ENCODE measurements at places on chromosomes 11 and 22.

- no peak for DNase-seq
Measured at GRCh38 chr11:34214961-34215805, 109.8 kb downstream of the NAT10 start.

GRCh38 chr11:12214751-12215150 is 104.4 kb downstream of the MICAL2 start:
- DNase-seq = no peak

GRCh38 chr11:41483956-41484355 is 24.5 kb upstream of the LRRC4C start:
- DNase-seq = no peak

DNA sequence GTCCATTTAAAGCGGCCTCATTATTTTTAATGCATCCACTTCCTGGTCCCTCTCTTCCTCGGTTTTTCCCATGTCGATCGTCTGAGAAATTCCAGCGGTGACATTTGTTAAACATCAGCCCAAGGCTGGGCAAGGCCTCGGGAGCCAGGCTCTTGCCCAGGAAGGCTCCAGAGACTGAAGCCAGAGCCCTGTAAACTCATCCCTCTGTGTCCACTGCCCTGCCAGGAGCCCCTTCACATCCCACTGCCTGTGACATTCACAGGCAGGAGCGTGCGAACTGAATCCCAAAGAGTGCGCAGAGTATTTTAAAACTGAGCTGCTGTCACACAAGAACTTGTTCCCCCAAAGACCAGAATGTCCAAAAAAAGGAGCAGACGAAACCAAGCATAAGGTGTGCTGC is 56.5 kb upstream of the ANO1 start:
- DNase-seq = no peak

- no peak for DNase-seq
Measured at GRCh38 chr11:66889960-66890359, 33.1 kb downstream of the LRFN4 start.

DNA sequence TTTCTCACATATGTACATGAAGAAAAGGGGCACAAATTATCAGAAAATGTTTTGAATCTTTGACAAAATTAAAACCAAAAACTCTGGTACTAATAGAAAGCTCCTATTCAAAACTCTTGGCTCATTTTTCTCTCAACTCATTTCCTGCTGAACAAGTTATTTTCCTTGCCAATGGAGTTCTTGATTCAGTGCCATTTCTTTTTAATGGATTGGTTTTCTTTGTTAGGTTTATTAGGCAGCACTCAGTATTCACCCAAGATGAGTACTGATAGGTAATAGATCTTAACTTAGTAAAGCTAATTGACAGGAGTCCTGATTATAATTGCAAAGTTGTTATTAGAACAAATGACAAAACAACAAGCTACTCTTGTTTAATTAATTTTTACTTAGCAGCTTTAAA is 279.4 kb upstream of the PDGFD start:
- no peak for DNase-seq

GRCh38 chr22:39471381-39472141 is 14.7 kb downstream of the MGAT3 start:
- DNase-seq = no peak

GRCh38 chr11:61747192-61747966 is 5.1 kb upstream of the MYRF start:
- no peak for DNase-seq

DNA sequence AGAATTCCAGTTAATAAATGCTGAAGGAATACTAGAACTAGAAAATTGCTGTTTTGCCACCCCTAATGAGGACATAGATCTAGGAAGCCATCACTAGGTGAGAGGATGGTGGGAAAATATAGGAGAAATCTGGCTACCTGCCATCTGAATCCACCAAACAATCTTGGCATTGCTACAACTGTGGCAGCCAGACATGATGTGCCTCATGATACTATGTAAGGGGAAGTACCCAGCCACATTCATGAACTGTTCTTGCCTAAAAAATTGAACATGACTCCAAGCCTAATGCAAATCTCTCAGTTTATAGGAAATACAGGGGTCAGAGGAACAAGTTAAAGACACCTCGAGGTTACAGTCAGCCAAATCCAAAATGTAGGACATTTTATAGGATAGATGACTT is 72.8 kb downstream of the SFI1 start:
- no peak for DNase-seq

DNA sequence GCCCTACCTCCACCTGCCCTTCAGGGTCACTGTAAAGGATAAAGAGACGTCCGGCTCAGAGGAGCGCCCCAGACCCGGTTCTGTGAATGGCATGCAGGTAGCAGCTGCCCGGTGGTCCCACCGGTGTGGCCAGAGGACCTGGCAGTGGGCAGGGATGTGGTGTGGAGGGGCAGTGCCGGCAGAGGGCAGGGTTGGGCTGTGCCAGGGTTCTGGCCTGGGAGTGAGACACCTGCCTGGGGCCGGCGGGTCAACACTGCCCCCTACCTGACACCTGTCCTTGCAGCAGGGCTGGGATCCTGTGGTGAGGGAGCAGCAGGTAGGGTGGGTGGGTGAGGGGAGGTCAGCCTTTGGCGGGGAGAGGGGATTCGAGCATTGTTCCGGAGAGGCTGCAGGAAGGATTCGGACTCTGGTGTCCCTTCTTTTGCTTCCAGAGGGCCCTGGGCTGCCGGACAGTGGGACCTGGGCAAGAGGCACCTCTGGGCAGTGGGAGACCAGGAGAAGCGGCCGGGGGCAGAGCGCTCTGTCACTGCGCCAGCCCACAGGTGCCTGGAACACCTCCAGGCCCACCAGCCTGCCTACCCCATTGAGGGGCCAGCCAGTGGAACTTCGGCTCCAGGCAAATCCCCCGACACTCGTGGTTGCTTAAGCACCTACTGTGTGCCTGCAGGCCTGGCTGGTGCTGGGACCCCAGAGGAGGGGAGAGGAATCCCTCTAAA is 1.6 kb upstream of the PHLDA2 start:
- DNase-seq = no peak

GRCh38 chr11:77886401-77886800 is 65.5 kb downstream of the AAMDC start:
- no peak for DNase-seq

DNA sequence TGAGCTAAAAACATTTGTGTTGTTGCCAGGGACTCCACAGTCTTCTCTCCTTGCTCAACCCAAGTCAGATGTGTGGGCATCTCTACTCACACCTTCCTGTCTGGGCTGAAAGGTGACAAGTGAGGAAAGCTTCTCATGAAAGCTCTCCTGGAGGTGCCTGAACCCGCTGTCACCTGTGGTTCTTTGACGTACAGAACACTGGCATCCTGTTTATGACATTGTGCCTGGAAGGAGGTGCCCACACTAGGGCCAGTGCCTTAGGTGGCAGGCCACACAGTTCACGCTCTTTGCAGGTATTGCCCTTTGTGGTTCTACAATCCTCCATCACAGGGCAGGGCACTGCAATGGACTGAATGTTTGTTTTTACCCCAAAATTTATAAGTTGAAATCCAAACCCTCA is 108.5 kb downstream of the CD44 start:
- DNase-seq = no peak

GRCh38 chr22:22536515-22536914 is 16.4 kb upstream of the ZNF280A start:
- DNase-seq = no peak

GRCh38 chr11:13680501-13681264 is 12.2 kb downstream of the FAR1 start:
- DNase-seq = no peak

- DNase-seq = no peak
Measured at GRCh38 chr11:702462-703461, 3.3 kb upstream of the EPS8L2 start.

DNA sequence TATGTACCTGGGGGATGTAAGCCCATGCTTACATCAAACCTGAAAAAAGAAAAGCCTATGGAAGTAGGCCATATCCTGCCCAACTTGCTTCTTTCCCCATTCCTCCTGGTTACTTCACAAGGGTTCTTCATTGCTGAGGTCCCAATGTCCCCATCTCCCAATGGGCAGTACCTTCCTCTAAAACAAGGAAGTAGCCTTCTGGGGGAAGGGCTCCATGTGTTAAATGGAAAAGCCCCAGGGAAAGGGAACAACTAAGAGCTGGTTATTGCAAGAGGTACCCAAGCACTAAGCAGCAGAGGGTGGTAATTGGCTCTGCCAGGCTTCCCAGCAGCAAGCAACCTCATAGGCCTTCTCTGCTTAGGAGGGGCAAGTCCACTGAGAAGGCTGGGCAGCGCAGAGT is 11.3 kb downstream of the TMEM216 start:
- DNase-seq = no peak

DNA sequence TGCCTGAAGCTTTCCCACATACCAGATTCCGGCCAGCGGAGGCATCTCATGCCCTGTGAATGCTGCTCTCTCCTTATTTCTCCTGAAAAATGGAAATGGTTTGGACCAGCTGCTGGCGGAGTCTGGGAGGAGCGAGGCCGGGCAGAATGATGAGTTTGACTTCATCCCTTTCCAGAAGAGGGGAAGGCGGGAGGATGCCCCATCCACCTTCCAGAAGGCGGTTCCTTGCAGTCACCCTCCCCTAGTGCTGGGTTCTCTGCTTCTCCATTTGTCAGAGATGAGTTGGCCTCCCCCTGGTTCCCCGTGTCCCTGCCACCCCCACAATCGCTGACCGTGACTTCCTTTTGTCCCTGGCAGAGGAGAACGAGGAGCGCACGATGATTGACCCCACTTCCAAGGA is 75.6 kb downstream of the PARVB start:
- no peak for DNase-seq

GRCh38 chr11:64633555-64634159 is 42.6 kb downstream of the SLC22A12 start:
- DNase-seq = no peak

- DNase-seq = no peak
Measured at GRCh38 chr11:61585115-61585514, 4.2 kb upstream of the SYT7 start.

DNA sequence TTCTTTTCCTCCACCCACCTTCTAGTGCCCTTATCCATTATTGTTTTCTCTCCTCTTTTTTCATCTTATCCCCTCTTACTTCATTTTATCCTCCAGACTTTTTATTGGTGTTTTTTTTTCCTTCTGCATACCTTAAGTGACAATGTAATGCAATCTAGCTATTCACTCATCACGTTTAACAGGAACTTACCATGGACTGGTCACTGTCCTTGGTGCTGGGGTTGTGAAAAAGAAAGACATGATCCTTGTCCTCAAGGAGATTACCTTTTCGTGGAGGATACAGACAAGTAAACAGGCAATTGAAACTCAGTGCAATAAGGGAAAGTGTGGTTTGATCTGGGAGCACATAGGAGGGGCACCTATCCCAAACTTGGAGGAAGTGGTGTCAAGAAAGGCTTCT is 20.7 kb downstream of the SYT9 start:
- DNase-seq = no peak

DNA sequence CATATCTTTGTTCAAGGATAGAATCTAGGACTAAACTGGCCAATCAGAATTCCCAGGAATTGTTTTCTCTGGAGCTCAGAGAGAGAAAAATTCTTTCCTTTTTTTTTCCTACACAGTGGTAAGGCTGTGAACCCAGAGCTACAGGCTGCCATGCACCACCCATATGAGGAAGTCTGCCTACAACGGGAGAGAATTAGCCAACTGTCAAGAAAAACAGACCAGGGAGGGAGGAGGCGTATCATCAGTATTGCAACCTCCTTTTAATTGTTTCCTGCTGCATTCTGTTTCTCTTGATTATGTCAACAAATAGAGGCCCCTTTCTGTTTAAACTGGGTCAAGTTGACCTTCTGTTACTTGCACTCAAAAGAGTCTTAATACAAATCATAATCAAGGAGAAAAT is 176.5 kb upstream of the UBASH3B start:
- DNase-seq = no peak

DNA sequence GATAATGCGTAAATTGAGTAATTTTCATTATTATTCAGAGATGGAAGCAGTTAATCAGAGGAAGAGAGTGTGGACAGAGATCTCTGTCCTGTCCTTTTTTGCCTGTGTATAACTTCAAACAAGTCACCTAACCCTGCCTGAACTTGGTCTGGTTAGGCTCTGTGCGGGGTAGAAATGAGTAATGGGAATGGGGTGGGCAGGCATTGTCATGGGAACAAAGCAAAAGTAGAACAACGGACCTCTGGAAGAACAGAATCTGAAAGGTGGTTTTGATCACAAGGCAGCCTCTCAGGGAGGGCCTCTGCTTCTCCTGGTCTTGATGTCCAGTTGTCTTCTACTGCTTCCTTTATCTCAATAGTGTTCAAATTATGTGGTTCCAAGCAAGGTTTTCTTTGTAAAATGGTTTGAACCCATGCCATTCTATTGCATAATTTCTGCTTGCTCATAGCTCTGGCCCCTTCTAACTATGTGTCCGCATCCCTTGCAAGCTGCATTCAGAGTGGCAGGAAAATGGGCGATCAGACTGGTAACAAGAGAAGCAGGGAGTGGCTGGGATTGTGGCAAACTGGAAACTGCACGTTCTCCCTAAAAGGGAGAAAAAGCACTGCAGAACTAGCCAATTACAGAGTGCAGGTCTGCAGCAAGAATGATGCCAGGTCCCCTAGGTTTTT is 76.1 kb downstream of the PRR5L start:
- DNase-seq = no peak

- no peak for DNase-seq
Measured at GRCh38 chr22:36352803-36353507, 34.8 kb downstream of the MYH9 start.

GRCh38 chr11:83521647-83522596 is 235.8 kb upstream of the CCDC90B start:
- no peak for DNase-seq

DNA sequence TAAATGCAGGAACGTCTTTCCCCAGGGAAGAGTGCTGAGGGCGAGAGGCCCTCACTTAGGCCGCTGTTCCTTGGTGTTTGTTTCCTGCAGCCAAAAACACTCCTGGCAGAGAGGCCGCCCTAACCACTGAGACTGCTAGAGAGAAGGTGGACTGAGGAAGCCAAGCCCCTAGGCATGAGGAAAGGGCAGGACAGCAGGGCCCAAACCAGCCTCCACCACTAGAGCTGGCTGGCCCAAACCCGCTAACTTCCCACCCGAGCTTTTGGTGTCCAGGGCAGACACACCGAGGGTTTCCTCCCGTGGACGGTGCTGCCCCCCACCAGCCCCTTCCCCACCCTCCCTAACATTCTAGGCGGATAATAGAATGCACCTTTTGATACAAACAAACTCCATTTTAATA is 6.0 kb downstream of the FGF19 start:
- no peak for DNase-seq

GRCh38 chr11:96337541-96338431 is 5.2 kb downstream of the MAML2 start:
- DNase-seq = no peak

GRCh38 chr11:70618431-70619101 is 220.2 kb downstream of the CTTN start:
- DNase-seq = no peak

GRCh38 chr11:7485186-7486097 is at the start of gene OLFML1:
Gene OLFML1, plus strand, starts transcription at chr11:7485506. Its CDS starts 370 bp downstream, at chr11:7485876.
- no peak for DNase-seq

DNA sequence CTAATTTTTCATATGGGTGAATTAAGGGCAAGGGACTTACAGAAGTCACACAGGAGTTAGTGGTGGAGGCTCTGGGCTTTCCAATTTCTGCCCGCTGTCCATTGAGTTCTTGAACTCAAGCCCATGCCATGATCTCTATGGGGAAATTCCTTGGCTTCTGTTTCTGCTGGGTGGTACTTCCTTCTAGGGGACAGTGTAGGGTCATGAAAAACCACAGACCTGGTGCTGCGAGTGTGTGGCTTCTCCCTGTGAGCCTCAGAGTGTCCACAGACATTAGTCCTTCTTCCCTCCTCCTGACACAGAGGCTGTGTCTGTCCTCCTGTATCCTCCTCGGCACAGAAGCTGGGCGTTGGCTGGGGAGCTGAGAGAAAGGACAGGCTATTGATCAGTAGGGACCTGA is 6.3 kb upstream of the SEZ6L start:
- DNase-seq = no peak

GRCh38 chr11:116348226-116348625 is 424.6 kb downstream of the BUD13 start:
- DNase-seq = no peak

- no peak for DNase-seq
Measured at GRCh38 chr11:41497974-41498373, 38.5 kb upstream of the LRRC4C start.

Measured in cortex of kidney (tissue), 1 donor.